ENCODE measurements at places on chromosomes 1 and 21.

DNA sequence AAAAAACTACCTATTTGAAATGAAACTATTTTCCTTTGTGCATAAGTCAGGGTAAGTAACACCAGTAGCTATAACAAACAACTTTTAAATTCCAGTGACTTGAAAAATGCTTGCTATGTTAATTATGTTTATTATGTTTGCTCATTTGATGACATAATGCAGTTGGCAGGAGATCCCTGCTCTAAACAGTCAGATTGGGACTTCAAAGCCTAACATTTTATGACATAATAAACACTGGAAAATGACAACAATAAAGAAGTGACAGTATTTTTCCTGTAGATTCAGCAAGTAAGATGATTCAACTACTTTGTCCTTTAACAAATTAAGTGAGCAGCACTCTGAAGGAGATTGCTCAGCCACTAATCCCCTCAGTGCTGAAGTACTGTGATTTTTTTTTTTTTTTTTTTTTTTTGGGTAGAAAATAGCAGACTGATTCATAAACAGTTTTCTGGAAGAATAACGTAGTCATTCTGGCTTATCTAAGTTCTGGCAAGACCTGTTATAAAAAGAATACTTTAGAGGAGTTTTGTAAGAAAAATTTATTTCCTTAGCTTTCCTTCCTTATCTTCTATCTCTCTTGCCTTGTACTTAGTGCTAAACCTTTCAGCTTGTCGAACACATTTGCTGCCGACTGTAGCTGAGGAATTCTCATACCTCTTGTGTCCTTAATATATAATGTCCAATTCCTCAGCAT, 207.2 kb downstream of the PTGER3 start:
- no peak for DNase-seq

- no peak for DNase-seq
Measured at GRCh38 chr1:23742670-23743286, 493 bp upstream of the ELOA start.

DNA sequence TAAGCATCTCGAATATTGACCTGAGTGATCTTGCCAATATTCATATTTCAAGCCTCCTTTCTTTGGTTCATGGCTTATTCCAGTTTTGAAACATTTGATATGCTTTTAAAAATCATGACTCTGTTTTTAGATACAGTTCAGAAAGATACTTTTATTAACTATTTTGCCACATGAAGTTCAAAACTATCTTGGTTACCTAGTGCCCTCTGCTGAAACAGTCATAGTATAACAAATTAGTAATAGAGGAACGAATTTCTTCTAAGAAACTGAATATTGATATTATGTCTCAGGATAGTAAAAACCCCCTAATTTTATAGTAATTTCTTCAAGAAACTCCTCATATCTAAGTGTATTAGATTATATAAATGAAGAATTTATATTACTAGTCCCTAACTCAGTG, 52.6 kb upstream of the RC3H1 start:
- no peak for DNase-seq

GRCh38 chr21:9837946-9838737, 683.2 kb upstream of the TPTE start:
- no peak for DNase-seq

- no peak for DNase-seq
Measured at GRCh38 chr1:181910905-181911304, 150.6 kb downstream of the ZNF648 start.

DNA sequence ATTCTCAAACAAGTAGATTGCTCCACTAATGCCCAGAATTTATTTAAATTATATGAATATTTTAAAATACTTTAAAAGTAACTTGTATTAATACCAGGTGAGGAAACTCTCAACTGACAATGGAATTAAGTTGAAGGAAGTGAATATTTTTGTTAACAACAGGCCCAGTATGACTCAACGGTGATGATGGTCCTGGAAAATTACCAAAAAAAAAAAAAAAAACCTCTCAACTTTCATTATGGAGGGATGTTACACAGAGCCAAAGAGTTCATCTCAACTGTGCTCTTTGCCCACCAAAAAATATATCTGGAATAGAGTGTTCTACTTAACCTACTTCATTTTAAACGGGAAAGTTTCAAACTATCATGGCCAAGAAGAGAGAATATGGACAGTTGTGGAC, 28.3 kb downstream of the CFH start:
- DNase-seq, result no peak

GRCh38 chr1:22563671-22564602, 648 bp downstream of the EPHA8 start:
- DNase-seq, result no peak

All from NCI-H446 (cell line).